Bronchial smooth muscle cell (primary cell): ENCODE measurements at places on chromosomes 6 and 20. TPM values are rescaled to one million over a fixed set of nuclear protein-coding genes. Genes with fewer than 3 reads are reported as not detected.

Gene VTA1
- total RNA-seq, result 19.4 and 27.6 TPM in 2 replicates

Gene GPLD1
- total RNA-seq, result under 0.01 and 0.09 TPM in 2 replicates

Gene CTAGE9
- total RNA-seq, result under 0.01 TPM in 1 of 2 replicates, not detected in the other

Gene RIMS4
- total RNA-seq, result under 0.01 and 0.16 TPM in 2 replicates

Gene SMLR1
- total RNA-seq, result not detected in 2 replicates

Gene ENPP4
- total RNA-seq, result under 0.01 and 0.16 TPM in 2 replicates

Gene FUCA2
- 29.9 and 71.1 TPM in 2 replicates for total RNA-seq

Gene FAXC
- total RNA-seq, result 0.16 and 0.26 TPM in 2 replicates

Gene CBLN4
- not detected in 2 replicates for total RNA-seq

Gene SHLD1
- 2.6 and 3.2 TPM in 2 replicates for total RNA-seq

Gene KIAA1755
- 3.3 and 4.1 TPM in 2 replicates for total RNA-seq

Gene CD40
- total RNA-seq, result 0.52 and 0.95 TPM in 2 replicates

Gene C6orf52
- not detected in 2 replicates for total RNA-seq

Gene SLC26A8
- total RNA-seq, result under 0.01 TPM in 1 of 2 replicates, not detected in the other

Gene MYCT1
- not detected in 2 replicates for total RNA-seq

Gene PGC
- not detected in 2 replicates for total RNA-seq

Gene MANEA
- 3.8 and 7.4 TPM in 2 replicates for total RNA-seq

Gene VWA7
- total RNA-seq, result 0.79 and 0.86 TPM in 2 replicates

Gene SYNDIG1
- not detected in 2 replicates for total RNA-seq

Gene SIRPA
- total RNA-seq, result 6.6 and 8.2 TPM in 2 replicates
